ENCODE measurements at places on chromosomes 2 and 18.
A peak's percentile ranks its signal among the peaks of the same experiment; 100 is the strongest.

DNA sequence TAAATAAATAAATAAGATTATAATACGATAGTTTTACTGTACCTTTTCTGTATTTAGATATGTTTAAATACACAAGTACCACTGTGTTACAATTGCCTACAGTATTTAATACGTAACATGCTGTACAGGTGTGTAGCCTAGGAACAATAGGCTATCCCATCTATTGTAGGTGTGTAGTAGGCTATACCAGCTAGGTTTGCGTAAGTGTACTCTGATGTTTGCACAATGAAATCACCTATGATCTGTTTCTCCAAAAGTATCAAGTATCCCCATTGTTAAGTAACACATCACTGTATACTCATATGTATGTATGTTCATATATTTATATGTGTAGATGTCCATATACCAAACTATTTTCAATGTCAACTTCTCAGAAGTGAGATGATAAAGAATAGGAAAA lies 118.2 kb upstream of the RND3 start:
- no peak for DNase-seq

- no peak for DNase-seq
Observed at GRCh38 chr2:127618551-127619202, 27.3 kb upstream of the GPR17 start.

- no peak for DNase-seq
Observed at GRCh38 chr2:162166745-162167144, 14.7 kb upstream of the GCG start.

DNA sequence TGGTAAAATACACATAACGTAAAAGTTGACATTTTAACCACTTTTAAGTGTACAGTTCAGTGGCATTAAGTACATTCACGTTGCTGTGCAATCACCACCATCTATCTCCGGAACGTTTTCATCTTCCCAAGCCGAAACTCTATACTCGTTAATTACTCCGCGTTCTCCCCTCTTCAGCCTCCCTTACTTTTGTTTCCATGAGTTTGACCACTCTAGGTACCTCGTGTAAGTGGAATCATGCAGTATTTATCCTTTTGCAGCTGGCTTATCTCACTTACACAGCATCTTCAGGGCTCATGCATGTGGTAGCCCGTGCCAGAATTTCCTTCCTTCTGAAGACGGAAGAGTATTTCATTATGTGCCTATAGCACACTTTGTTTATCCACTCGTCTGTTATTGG lies 225.2 kb downstream of the SLC4A3 start:
- no peak for DNase-seq

DNA sequence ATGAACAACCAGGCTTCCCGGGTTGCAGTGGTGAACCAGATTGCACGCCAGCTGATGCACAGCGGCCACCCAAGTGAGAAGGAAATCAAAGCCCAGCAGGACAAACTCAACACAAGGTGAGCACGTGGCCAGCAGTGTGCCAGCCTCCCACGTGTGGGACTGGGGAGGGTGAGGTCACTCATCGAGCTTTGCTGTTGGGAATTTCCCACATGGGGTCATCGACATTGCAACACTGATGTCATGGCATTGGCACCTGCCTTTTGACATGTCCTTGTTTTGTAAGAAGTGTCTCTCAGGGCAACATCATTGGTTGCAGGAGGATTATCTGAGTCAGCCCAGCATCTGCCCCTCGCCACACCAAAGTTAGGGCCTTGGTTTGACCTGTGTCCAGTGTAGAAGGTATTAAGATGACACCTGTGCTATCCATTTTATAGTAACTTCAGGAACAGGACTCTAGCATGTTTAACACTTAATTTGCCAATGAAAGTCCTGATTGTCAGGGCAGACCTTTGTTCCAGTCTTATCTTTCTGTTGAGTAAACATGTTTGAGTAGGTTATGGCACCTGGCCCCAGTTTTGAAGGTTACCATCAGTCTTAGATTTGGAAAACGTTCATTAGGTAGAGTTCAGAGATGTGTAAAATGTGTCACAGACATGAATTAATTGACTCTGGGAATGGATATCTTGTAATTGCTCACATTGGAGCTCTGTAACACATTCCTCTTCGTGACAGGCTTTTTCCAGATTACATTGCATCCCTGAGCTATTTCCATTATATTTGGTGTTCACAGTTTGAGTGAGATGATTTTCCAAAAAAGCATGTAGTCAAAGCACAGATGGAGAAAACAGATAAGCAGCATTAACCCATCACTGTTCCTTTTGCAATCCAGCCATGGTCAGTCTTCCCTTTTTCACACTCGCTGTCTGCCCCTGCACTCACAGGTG lies 93.3 kb upstream of the EML6 start:
- DNase-seq = peak; percentile 54

- no peak for DNase-seq
Observed at GRCh38 chr2:86556508-86556907, 6.7 kb downstream of the CHMP3 start.

- DNase-seq = no peak
Observed at GRCh38 chr2:153811516-153811915, 60.2 kb upstream of the GALNT13 start.

DNA sequence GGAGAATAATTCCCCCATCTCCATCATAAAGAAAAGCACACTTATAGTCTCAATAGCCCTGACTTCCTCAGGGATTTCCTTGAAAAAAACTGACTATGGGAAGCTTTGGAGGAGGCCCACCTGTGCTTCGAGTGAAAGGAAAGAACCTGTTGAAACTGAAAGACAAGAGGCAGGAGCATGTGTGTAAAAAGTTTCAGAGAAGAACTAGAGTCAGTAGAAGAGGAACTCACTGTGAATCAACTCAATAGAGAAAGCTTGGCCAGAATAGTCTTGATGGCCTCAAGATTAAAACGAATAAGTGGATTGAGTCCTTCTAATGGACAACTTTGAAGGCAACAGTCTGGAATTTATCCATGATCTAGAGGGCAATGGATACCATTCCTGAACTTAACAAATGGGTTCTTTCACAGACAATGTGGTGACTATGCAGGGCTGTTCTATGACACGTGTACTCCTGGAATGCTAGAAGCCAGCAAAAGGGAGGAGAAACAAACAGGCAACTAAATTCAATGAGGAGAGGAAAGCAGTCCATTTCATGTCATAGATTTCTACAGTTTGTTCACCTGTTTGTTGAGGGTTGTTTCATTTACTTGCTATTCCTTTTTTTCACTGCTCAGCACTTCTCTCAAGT lies 442.3 kb downstream of the GRB14 start:
- DNase-seq = peak; percentile 43

DNA sequence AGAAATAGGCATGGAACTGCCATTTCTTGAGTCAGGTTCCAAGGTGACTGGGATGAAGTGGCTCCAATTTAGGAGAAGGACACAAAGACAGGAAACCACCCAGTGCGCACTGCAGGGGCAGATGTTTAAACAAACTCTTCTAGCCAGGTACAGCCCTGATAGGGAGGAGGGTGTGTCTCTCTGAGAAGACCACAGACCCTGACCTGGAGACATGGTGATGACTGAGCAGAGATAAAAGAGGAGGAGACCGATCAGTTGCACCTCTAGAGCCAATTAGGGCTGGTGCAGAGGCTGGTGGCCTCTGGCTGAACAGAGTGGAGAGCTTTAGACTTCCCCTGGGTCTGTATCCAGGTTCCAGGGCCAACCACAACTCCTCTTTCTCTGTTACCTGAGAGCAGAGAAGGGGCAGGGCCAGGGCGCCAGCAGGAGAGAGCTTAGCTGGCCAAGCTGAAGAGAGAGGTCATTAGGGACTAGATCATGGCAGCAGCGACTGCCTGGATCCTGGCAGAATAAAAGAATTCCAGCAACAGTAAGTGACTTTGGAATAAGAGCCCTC lies 5.4 kb upstream of the SPOPL start:
- no peak for DNase-seq

DNA sequence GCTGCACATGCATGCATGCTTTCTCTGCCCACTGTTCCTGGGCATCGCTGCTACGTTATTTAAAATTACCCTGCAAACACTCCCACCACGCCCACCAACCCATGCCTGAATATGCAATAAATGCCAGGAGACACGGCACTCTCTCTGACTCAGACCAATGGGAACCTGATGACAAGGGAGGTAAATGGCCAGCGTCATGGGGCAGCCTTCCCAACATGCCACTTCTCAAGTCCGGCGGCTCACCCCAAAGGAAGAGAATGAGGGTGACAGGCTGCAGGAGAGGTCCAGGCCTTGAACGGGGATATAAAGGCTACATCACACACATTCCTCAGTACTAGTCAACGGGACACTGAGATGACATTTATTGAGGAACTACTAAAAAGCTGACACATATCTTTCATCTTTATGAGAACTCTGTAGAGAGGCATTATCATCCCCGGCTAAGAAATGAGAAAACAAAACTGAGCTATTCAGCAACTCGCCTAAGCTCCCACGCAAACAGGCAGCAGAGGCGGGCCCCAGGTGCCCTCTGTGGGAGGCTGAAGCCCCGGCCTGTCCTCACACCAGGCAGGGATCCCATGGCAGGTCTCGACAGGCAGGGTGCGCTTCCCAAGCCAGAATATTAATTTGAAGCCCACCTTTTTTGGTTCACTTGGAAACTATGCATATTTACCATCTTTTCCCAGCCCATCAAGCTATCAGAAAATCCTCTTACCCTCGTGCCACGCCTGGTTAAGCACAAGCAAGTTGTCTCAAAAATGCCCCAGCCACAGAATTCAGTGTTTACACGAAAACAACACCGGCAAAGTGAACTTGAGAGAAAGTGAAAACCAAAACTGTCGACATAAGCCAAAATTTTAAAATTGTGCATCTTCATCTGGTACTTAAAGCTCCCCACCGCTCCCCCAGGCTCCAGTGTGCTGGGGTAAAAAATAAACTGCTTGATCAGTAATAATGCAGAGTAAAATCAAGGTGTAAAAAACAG lies 166.3 kb downstream of the HDAC4 start:
- DNase-seq = no peak

GRCh38 chr2:152097801-152098495 lies 896 bp downstream of the CACNB4 start:
- DNase-seq = no peak

- DNase-seq = no peak
Observed at GRCh38 chr2:101534149-101534611, 59.3 kb upstream of the RFX8 start.

- no peak for DNase-seq
Observed at GRCh38 chr2:23844905-23845304, 82.0 kb downstream of the ATAD2B start.

DNA sequence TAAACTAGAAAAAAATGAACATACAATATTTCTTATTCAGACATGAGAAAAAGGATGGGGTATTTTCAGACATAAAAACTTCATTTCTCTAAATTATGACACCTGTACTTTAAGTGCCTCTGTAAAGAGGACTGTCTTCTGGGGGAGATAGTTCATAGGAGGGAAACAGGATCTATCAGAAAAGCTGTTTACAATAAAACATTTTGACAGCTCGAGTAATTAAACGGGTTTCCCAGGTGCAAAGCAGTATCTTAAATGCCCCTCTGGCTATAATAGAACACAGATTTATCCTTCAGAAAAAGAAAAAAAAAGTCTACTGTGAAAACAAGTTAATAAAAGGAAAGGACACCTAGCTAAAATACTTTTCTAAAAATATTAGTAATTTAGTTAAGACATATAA lies 311.4 kb upstream of the UBE2E3 start:
- no peak for DNase-seq

- DNase-seq = peak; percentile 17
Observed at GRCh38 chr18:43534511-43534910, 257.2 kb upstream of the SYT4 start.

DNA sequence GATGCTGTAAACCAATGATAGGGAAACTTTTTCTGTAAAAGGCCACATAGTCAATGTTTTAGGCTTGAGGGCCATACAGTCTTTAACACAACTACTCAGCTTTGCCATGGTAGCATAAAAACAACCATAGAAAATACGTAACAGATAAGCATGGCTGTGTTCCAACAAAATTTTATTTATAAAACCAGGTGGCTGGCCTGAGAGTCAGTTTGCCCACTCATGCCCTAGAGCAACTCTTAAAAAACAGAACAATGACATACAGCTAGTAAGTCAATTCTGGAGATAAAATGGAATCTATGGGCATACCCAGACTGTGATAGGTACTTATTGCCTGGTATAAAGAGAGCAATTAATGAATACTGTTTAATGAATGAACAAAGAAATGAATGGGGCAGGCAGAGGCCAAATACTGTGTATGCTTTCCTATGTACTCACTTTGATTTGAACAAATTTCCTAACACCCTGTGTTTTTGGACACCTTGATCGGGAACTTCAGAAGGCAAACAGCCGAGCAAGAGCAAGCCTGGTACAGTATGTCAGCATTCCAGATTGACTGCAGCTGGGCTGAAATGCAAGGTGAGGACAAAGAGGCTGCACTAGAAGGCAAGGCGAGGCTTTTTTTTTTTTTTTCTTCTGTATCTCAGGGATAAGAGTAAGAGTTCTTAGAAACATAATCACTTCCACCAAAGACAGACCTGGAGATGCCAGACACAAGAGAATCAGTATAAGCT lies 315.3 kb downstream of the CLIP4 start:
- no peak for DNase-seq

DNA sequence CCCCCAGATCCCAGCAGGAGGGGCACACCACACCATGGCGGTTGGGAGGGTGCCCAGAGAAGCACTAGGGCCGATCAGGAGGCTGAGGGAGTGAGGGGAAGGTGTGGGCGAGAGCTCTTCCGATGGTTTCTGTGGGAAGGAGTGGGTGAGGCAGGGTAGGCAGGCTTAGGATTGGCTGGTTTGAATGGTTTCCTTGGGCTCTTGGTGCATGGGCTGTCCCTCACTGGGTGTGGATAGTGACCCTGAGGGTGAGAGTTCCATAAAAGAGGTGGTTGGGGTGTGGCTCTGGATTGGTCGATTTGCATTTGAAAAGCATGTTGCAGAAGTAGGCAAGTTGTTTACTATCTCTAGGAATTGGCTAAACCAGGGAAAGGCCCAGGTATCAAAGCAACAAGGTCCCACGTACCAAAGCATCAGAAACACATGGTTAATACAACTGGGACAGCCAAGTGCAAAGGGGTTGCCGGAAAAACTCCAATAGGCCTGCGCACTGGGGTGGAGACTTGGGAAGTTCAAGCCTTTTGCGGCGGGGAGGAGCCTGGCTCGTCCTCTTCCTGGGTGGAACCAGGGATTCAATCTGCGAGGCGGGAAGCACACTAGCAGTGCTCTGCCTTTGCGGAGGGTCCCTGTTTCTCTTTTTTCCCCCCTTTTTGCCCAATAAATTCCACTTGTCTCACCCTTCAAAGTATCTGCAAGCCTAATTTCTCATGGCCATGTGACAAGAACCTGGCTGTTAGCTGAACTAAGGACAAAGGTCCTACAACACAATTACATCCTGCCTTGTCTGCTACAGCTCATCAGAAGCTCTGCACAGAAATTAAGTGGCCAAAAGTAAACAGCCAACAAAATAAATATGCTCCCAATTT lies 43.2 kb downstream of the IL1R2 start:
- no peak for DNase-seq

GRCh38 chr2:8566774-8567468 lies 114.9 kb upstream of the ID2 start:
- DNase-seq = no peak

- DNase-seq = no peak
Observed at GRCh38 chr2:216370961-216371712, 1.1 kb downstream of the MARCHF4 start.

DNA sequence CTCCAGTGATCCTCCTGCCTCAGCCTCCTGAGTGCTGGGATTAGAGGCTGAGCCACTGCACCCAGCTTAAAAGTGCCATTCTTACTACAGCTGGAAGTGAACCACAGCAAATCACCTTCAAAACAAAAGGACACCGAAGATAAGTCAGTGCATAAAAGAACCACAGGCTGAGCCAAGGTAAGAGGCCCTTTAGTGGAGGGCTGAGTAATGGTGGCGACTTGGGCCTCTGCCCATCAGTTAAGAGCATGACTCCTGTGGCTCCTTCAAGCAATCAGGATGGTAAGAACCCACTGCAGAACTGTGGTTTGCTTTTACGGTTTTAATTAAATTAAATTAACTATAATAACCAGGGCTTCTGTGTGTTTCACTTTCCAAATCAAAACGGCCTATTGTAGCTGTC lies 75.1 kb downstream of the CTAGE1 start:
- no peak for DNase-seq
